ENCODE measurements at places on chromosomes 7 and 10.

DNA sequence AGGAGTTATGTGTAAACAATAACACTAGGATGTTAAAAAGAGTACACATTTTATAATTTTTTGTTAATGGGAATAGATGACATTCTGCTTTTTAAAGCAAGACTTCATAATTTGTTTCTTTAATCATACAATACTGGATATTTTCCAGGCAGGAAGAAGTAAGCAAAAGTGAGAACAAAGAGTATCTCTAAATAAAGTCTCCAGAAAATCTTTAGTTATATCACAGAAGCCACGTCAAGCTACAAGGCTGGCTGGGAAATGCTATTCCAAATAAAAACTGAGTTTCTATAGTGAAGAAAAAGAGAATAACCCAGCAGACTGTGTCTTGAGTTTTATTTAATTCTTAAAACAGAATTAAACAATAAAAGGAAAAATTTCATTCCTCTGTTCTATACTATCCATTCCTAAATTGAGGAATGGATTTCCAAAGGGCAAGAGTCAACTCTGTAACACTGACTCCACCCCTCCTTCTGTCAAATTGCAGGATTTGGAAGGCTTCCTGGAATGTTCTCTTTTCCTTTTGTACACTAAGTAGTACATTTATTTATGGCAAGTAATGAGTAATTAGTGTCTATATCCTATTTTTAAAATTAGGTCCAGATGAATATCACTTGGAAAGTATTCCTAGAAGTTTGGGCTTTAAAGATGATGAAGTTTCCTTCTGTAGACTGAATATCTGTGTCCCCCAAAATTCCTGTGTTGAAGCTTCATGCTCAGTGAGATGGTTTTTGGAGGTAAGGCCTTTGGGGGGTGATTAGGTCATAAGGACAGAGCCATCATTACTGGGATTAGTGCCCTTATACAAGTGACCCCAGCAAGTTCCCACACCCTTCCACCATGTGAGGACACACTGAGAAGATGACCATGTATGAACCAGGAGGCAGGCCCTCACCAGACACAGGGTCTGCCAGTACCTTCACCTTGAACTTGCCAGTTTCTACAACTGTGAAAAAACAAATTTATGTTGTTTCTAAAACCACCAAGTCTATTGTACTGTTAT, 290.9 kb downstream of the CRPPA start:
- no peak for DNase-seq

DNA sequence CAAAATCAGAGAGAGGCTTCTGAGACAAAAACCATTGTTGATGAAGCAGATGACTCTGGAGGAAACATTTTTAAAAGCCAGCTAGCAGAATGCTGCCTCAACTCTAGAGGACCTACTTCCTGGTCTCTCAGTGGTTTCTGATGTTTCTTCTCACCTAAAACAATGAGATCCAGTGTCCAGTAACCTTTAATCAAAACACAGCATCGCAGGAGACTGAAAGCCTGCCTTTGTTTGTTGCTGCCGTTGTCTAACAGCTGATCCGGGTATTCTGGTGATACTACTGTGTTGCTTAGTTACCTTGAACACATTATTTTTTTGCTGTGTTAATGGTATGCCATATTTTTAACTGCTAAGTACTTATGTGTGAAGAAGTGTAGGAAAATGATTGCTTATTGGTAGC, 70.9 kb downstream of the WIPF3 start:
- DNase-seq: no peak

- no peak for DNase-seq
Observed at GRCh38 chr10:59002011-59002410, 174.4 kb upstream of the PHYHIPL start.

GRCh38 chr10:110460111-110460809, 37.4 kb upstream of the DUSP5 start:
- no peak for DNase-seq

DNA sequence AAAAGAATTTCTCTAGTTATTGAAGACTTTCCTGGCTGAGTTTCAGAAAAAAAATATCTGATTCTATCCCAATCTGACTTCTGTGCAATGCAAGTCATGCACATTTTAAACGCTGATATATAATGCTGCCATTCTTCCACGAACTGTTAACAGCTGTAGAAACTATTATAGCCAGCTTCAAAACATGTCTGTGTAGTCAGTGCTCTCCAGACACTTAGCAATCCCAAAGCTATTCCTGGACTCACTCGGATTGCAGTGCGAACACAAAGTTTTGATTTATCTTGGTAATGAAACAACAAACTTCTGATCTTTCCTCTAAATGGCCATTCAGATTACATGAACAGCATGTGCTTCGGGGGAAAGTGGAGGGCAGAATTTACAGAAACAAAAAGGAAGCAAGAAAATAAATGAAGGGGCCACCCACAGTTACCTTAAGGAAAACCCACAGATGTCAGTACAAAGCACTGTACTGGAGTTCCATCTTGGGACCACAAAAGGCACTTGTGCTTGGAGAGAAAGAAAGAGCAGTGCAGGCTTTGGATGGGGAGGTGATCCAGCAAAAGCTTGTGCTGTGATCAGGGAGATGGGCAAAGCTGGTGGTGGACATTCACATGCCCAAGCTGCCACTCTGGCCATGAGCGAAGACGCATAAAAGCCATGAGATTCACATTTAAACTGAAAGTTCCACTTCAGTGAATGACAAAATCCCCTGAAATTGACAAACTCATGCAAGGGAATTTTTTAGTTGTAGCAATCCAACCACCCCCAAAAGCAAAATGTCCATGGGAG, 32.1 kb upstream of the ADO start:
- DNase-seq: no peak

DNA sequence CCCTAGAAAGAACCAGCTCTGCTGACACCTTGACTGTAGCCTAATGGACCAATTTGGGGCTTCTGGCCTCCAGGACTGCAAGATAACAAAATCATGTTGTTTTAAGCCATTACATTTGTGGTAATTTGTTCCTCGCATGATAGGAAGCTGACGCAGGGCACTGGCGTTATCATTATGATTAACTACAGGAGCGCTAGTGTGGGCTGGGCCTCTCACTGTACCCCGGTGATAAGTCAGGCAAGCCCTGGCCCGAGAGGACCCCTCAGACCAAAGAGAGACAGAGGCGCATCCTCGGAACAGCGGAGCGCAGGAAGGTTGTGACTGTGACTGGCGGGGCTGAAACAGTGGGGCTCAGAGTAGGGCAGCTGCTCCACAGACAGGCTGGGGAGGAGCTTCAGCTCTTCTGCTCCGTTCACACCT, 150.3 kb upstream of the CHST15 start:
- no peak for DNase-seq

DNA sequence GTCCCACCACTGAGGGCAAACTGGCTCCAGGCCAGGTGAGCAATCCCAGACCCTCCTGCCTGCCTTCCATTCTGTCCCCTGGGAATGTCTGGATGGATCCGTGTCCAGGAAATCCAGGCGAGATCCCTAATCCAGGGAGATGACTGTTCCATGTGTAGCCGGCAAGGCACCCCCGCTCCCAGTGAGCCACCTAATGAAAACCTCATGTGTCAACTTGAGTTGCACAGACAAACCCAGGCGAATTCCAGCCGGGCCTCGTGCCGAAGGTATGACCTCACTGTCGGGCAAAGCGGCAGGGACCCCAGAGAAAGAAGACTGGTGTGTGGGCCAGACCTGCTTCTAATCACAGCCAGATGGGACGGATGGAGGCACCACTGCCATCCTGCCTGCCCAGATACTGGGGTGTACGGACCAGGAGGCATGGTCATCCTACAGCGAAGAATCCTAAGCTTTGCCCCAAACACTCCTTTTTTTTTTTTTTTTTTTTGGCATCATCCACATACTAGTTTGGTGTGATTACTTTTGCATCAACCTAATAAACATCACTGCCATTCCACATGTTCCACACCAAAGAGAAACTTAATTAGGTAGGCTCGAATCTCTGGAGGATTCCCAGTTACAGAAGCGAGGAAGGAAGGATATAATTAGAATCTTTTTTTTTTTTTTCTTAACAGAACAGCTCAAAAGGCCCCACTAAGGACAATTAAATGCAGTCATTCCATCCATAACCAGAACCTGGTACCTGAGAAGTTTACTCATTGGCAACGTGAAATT, 313.1 kb downstream of the CALN1 start:
- DNase-seq: no peak

- peak; percentile 69 for DNase-seq
Observed at GRCh38 chr7:141072548-141073172, 1.2 kb upstream of the TMEM178B start.

- peak; percentile 11 for DNase-seq
Observed at GRCh38 chr7:100632951-100633717, 8.2 kb downstream of the TFR2 start.

- no peak for DNase-seq
Observed at GRCh38 chr10:132840698-132841614, 55.0 kb upstream of the NKX6-2 start.

DNA sequence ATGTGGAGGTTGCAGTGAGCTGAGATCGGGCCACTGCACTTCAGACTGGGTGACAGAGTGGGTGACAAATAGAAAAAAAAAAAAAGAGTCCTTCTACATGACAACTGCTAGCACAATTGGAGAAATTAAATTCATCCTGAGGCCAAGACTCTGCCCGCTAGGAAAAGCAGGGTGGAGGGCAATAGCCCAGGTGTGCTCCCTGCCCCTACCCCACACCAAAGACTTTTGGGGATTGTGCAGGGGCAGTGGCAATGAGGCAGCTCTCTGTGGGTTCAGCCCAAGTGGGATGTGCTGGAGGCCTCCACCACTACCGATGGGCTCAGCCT, 61.3 kb downstream of the TMEM209 start:
- DNase-seq: no peak

DNA sequence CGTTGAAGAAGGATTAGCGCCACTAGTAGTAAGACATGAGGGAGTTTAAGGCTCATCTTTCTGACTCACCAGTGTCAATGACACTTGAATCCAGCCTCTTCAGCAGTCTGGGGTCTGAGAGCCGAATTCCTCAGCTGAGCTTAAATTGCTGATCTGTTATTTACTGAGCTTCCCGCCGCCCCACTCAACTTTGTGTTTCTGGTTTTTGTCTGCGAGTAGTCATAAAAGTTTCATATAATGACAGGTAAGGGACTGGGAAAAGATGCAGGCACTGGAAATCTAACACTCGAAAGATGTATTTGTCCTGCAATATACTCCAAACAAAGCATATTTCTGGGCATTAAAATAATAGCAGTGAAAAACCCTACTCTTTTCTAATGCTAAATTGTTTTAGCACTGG, 51.2 kb upstream of the RELN start:
- peak; percentile 1 for DNase-seq

DNA sequence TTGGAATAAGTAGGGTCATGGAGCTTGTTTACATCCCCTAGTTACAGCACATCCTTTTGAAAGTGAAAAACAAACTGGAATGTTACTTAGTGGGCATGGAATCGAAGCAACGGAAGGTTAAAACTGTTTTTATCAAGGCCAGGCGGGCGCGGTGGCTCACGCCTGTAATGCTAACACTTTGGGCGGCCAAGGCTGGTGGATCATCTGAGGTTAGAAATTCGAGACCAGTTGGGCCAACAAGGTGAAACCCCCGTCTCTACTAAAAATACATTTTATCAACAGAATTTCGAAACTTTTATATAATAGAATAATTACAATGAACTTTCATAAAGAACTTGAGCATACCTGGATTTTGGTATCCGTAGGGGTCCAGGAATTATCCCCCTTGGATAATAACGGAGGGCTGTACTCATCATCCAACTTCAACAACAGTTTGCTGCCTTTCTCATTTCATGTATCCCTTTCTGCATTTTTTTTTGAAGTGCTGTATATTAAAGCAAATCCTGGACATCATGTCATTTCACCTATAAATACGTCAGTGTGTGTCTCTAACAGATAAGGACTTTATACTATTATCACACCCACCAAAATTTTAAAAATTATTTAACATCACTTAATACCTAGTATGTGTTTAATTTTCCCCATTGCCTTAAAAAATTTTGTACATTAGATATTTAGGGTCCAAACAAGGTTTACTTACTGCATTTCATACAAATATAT, 1.3 kb upstream of the TMED4 start:
- DNase-seq: no peak

- DNase-seq: no peak
Observed at GRCh38 chr7:73715648-73716317, 3.7 kb downstream of the STX1A start.

DNA sequence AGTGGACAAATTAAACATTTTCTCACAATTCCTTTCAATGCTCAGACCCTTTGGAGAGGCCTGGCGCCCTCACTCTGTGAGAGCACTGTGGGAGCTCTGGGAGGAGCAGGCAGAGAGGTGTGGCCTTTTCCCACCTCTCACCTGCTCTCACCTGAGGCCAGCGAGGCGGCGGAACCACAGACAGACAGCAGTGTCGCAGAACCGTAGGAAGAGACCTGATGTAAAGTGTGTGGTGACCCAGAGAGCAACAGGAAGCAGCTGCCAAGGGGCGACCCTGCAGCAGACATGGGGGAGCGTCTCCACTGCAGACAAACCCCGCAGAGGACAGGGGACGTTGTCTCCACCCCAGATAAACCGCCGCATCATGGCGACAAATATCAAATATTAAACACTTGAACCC, 15.6 kb upstream of the PARP12 start:
- DNase-seq: no peak

DNA sequence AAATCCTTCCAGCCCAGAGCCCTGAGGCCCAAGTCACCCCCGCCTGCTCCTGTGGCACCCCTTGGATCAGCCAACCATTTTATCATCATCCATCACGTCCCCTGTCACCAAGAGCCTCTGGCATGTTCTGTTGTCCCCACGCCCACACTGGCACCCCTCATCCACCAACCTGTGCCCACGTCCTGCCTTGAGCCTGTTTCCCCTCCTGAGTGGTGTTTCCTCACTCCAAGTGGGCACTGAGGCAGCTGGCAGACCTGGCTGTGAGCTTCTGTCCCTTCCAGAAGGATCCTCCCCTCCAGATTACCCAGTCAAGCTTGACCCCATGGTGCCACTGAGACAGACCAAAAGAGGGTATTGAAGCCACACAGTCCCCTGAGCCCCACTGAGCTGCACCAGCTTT, 71.4 kb upstream of the ANTXRL start:
- DNase-seq: no peak

GRCh38 chr7:135659159-135659846, 3.0 kb upstream of the STMP1 start:
- no peak for DNase-seq

DNA sequence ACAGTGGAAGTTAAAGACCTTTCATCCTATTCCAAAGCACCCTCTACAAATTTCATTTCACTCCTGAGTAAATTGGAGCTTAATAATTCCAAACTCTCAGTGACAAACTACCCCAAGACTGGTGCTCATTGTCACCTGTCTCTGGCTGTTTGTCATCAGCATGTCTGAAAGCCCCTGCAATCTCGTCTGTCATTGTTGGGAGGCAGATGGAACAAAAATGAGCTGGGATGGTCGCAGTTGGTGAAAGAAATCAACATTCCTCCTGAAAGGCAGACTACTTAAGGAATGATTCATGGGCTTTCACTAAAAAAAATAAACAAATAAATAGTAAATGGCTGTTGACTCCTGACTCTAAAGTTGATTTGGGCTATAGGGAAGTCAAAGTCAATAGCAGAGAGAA, 69.7 kb upstream of the PALS2 start:
- DNase-seq: no peak

- no peak for DNase-seq
Observed at GRCh38 chr10:690372-691161, 1.1 kb upstream of the DIP2C start.

- DNase-seq: no peak
Observed at GRCh38 chr10:24722131-24722675, 1.5 kb downstream of the ARHGAP21 start.

All from NCI-H1105 (cell line).